NCI-H526 (cell line): ENCODE measurements at places on chromosomes 12 and 14.

- no peak for DNase-seq
Observed at GRCh38 chr12:98408681-98409080, 106.7 kb upstream of the TMPO start.

- no peak for DNase-seq
Observed at GRCh38 chr14:33716921-33717320, 234.0 kb downstream of the EGLN3 start.

DNA sequence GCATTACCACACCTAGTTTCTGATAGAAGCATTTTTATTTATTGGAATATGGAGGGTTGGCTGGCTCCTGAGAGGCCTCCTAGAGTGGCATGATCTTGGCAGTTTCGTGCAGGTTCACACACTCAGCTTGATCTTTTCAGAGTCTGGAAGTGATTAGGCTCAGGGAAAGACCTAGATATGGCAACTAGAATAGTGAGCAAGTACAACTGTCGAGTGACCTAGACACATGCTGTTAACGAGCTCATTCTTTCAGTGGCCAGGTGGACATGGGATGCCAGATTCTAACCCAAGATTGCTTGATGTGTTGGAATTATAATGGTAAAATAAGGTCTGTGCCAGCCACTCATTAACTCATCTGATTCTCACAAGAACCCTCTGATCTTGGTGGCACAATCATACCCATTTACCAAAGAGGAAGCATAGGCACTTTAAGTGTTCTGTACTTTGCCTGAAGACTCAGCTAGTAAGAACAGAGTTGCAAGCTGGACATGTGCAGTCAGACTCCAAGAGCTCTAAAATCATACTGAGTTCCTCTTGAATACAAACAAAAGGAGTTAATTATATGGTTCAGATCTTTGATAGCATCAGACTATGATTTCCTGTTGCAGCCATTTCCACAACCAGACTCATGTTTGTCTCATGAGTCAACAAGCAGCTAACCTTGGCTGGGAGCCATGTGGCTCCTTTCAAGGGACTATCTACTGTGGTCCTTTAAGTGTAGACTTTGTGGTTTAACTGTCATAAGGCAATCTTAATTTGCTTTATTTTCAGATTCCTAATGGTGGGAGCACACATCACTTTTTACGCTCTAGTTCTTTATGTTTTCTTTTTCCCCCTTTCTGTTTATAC lies 144.2 kb downstream of the PLEKHA5 start:
- no peak for DNase-seq

- no peak for DNase-seq
Observed at GRCh38 chr14:81447021-81447764, 47.1 kb upstream of the STON2 start.

DNA sequence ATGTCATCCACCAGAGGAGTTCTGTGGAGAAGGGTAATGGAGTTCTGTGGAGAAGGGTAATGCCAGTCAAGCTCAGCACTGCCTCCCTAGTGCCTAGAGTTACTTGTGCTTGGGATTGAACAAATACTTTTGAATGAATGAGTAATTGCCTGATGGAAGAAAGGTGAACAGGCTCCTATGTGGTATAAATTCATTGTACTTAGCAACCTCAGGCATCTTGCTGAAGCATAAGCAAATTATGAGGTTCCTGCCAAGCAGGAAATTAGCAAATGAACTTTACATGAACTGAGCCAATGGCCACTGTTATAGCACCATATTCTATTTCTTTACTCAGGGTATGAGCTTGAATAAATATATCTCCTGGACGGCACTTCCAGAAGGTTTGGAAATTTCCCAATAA lies 1047.2 kb downstream of the SLC6A15 start:
- peak; percentile 77 for DNase-seq

DNA sequence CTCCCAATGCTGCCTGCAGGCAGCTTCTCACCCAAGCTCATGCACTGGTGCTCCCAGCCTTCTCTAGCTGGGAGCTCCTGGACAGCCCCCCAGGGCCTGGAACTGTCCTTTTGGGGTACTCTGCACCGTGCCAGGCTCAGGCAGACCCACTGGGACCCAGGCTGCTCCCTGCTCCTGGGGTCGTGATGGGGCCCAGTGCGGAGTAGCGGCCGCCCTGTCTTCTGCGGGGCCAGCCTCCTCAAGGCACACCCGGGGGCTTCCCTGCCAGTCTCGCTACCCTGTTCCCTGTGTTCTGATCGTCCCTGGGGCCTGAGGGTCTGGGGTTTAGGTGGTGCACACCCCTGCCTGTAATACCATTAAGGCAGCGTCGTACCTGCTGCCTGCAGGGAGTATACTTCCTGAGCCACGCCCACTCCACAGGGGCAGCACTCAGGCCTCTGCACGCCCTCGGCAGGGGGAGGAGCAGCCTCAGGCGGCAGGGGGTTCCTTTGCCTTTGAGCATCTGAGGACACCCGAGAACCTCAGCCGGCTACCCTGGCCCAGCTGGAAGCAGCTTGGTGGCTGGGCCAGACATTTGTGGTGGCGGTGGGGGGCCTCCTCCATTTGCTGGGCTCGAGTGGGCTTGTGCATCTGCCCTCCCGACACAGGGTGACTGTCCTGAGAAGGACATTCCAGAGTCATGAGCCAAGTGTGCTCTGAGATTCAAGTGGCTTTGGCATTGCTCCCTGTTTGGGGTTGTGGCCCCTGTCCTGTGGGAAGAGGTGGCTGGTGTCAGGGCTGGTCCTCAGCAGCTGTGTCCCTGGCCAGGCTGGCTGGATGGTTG lies 9.2 kb upstream of the CRIP2 start:
- no peak for DNase-seq

DNA sequence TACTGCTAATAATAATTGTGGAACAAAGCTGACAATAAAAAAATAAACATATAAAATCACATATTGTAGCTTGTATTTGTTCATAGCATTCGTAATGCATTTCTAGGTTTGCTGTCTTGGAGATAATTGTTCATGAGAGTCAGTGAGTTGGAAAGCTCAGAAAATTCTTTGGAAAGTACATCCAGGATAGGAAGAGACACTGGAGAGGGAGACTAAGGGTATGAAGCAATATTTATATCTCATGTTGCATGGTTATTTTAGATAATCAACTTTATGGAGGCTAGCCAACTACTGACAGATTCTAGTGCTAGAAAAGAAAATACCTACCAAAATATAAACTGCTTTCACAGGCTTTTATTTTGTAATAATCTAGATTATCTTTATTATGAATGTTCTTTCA lies 1095.2 kb downstream of the FSCB start:
- no peak for DNase-seq

- DNase-seq = no peak
Observed at GRCh38 chr12:106138357-106138632, 459 bp downstream of the NUAK1 start.

GRCh38 chr14:91233936-91234790 lies 10.3 kb downstream of the GPR68 start:
- no peak for DNase-seq

DNA sequence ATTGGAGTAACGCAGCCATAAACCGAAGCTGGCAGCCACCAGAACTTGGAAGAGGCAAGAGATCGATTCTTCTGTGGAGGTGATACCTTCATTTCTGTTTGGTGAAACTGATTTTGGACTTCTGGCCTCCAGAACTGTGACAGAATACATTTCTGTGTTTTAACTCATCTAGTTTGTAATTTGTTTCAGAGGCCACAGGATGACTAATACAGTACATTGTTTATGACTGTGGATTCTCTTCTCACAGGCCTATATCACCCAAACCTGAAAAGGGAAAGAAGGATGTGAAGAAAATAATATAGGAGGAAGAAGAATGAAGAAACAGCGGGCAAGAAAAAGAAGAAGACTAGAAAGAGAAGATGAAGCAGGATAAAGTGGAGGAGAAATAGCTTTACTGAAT lies 263.8 kb upstream of the DIO2 start:
- no peak for DNase-seq

DNA sequence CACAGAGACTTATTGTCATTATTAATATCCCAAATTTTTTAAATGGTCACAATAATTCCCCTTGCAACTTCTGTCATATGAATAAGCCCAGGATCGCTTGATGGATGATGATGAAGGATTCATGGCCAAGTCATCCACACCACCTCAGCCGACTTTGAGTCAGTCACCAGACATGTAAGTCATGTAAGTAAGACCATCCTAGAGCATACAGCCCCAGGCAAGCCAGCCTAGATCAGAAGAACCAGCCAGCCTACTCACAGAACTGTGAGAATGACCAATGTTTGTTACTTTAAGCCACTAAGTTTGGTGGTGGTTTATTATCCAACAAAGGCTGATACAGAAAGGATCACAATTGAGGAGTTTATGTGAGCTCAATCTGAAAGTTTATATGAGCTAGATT lies 341.8 kb downstream of the NRXN3 start:
- no peak for DNase-seq

GRCh38 chr12:115597157-115597712 lies 680.3 kb downstream of the MED13L start:
- DNase-seq = no peak

DNA sequence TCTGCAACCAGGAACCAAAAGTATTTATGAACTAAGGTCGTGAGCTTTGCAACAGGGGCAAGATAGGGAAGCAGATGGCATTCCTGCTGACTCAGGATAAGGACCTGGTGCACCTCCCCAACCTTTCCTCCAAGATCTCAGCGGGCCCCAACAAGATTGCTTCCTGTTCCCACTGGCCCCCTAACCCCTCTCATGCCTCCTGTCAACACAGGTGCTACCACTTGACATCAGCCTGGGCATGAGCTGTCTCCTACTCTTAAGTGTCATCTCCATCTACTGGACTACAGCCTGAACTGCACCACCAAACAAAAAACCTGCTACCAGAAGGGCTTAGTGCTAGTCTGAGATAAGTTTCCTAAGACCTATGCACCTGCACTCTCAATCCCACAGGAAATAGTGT lies 32.7 kb downstream of the MED6 start:
- peak; percentile 18 for DNase-seq

GRCh38 chr14:74669256-74669655 lies 43.6 kb downstream of the AREL1 start:
- DNase-seq = no peak
